ENCODE measurements at places on chromosomes 13 and 19. TPM values are rescaled to one million over a fixed set of nuclear protein-coding genes. Genes with fewer than 3 reads are reported as not detected.

The PLK5 gene
- total RNA-seq, result 6.3 TPM

The KLK14 gene
- not detected for total RNA-seq

DNA sequence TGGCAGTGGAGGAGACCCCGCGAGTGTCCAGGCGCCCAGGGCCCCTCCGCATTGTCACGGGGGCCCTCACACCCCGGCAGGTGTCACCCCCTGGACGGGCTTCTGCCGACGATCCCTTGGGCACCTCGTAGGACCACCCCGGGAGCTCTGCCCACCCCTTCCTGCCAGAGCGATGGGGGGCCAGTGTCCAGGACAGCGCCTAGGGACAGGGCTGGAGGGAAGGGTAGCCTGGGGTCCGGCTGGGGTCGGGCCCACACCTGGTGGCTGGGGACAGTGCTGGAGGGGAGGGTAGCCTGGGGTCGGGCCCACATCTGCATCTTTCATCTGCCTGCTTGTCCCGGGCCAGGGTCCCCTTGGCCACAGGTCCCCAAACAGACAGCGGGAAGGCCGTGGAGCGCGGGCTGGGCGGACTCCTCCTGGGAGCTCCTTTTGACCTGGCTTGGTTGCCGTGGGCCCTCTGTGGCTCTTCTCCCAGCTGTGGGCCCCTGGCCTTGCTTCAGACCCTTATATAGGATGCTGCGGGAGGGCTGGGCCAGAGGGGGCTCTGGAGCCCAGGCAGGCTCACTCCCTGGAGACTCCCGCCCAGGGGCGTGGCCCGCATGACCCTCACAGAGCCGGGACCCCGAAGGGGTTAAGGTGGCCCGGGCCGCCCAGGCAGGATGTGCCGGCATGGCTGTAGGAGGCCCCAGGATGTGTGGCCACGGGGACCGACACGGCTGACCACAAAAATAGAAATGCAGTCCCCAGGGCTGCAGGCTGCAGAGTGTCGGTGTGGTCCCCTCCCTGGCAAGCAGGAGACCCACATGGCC lies 74.1 kb upstream of the MCF2L start:
- no peak for DNase-seq

GRCh38 chr13:62920159-62920558 lies 1504.5 kb upstream of the PCDH20 start:
- no peak for DNase-seq
